Osteoblast (primary cell): ENCODE measurements at places on chromosomes 5 and 9. TPM values are rescaled to one million over a fixed set of nuclear protein-coding genes. Genes with fewer than 3 reads are reported as not detected.

The RASGRF2 gene
- total RNA-seq: under 0.01 and 0.29 TPM in 2 replicates

The LURAP1L gene
- total RNA-seq: 88.3 and 107 TPM in 2 replicates

The NCS1 gene
- total RNA-seq: 43.0 and 49.9 TPM in 2 replicates

GRCh38 chr5:140349244-140349643 lies 2.8 kb upstream of the HBEGF start:
- DNase-seq: peak; percentile 85

DNA sequence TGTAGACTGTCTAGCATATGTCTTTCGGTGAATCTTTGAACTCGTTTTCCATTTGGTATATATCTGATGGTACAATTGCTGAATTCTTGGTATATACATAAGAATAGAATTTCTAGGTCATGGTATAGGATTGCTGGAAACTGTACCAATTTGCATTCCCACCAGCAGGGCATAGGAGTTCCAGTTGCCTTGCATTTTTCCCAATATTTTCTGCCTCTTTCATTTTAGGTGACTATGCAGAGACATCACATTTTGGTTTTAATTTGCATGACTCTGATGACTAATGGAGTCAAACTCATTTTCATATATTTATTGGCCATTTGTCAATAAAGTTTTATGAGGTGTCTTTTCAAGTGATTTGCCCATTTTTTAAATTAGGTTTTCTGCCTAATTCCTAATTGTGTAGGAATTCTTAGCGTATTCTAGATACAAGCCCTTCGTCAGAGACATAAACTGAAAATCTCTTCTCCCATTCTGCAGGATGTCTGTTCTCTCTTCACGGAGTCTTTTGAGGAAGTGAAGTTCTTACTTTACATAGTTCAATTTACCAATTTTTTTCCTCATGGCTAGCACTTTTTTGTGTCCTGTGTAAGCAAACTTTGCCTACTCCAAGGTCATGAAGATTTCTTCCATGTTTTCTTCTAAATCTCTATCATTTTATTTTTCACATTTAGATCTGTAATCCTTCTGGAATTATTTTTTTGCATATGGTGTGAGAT lies 28.9 kb upstream of the PDCD1LG2 start:
- no peak for DNase-seq

GRCh38 chr9:97293207-97293721 lies 14.2 kb upstream of the CCDC180 start:
- DNase-seq: no peak

GRCh38 chr9:98491828-98492227 lies 216.9 kb downstream of the GABBR2 start:
- DNase-seq: peak; percentile 93

DNA sequence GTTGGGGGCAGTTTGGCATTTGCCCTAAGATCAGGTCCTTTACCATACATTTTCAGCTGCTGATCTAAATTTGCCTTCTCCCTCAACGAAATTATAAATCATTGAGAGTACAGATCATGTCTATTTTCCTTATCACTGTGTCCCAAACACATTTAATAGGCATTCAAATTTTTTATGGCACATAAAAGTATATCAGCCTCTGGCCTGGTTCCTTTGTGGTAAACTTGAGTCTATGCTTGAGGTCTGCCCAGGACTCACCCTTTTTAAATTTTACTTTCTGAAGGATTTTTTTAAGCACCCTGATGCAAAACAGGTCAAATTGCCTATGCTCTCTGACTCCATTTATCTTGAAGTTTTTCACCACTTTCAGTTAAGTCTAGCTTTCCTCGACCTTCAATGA lies 163.6 kb upstream of the GRIN3A start:
- DNase-seq: no peak

GRCh38 chr9:99299211-99300102 lies 77.4 kb downstream of the SEC61B start:
- DNase-seq: peak; percentile 92
